ENCODE measurements at places on chromosomes 1 and 21. TPM values are rescaled to one million over a fixed set of nuclear protein-coding genes. Genes with fewer than 3 reads are reported as not detected.

TRIM67 gene
- total RNA-seq, result not detected

DSCAM gene
- 0.12 TPM for total RNA-seq

AADACL4 gene
- not detected for total RNA-seq

ANKRD65 gene
- 0.87 TPM for total RNA-seq

TDRD5 gene
- under 0.01 TPM for total RNA-seq

MSH4 gene
- 0.25 TPM for total RNA-seq

CD1E gene
- total RNA-seq, result not detected

AHDC1 gene
- total RNA-seq, result 7.2 TPM

MYOG gene
- not detected for total RNA-seq

PRDX1 gene
- 560 TPM for total RNA-seq
